ENCODE measurements at places on chromosomes 12 and 14.

GRCh38 chr14:75831455-75831854 lies 150.3 kb downstream of the TGFB3 start:
- H3K4me3 ChIP-seq, result no peak overlapping the region
- no peaks in the 10 kb centered on the region for H3K36me3 ChIP-seq
- no peak overlapping the region for H3K27ac ChIP-seq
- no peak for DNase-seq
- no peaks in the 10 kb centered on the region for H3K4me1 ChIP-seq

- H3K4me3 ChIP-seq, result no peak overlapping the region
These were observed 232.4 kb downstream of the RGS6 start for GRCh38 chr14:72164420-72165228.

GRCh38 chr14:76491172-76491930 lies 115.4 kb downstream of the ESRRB start:
- no peak overlapping the region for H3K27ac ChIP-seq
- no peaks in the 10 kb centered on the region for H3K4me1 ChIP-seq
- H3K36me3 ChIP-seq, result no peaks in the 10 kb centered on the region

- no peak overlapping the region for H3K4me3 ChIP-seq
- H3K4me1 ChIP-seq, result no peaks in the 10 kb centered on the region
- no peak overlapping the region for H3K27ac ChIP-seq
- no peaks in the 10 kb centered on the region for H3K27me3 ChIP-seq
- H3K36me3 ChIP-seq, result no peaks in the 10 kb centered on the region
- DNase-seq, result no peak
These were observed 222.5 kb upstream of the CNTN1 start for GRCh38 chr12:40469736-40470135.

GRCh38 chr12:67302162-67302561 lies 33.0 kb downstream of the CAND1 start:
- DNase-seq, result no peak
- H3K4me1 ChIP-seq, result no peaks in the 10 kb centered on the region
- no peak overlapping the region for H3K27ac ChIP-seq
- no peaks in the 10 kb centered on the region for H3K27me3 ChIP-seq

GRCh38 chr12:112285600-112286401 lies 96.4 kb downstream of the HECTD4 start:
- no peaks in the 10 kb centered on the region for H3K27me3 ChIP-seq
- no peaks in the 10 kb centered on the region for H3K4me1 ChIP-seq
- H3K4me3 ChIP-seq, result no peak overlapping the region
- no peaks in the 10 kb centered on the region for H3K36me3 ChIP-seq
- no peak for DNase-seq

GRCh38 chr12:16454481-16454880 lies 107.0 kb downstream of the MGST1 start:
- no peaks in the 10 kb centered on the region for H3K4me1 ChIP-seq
- no peaks in the 10 kb centered on the region for H3K36me3 ChIP-seq
- H3K27ac ChIP-seq, result no peak overlapping the region
- no peaks in the 10 kb centered on the region for H3K27me3 ChIP-seq
- no peak overlapping the region for H3K4me3 ChIP-seq

GRCh38 chr12:127280393-127281275 lies 986.3 kb upstream of the TMEM132C start:
- no peak overlapping the region for H3K27ac ChIP-seq
- no peak overlapping the region for H3K4me3 ChIP-seq
- no peaks in the 10 kb centered on the region for H3K27me3 ChIP-seq
- DNase-seq, result peak; percentile 49
- H3K4me1 ChIP-seq, result no peaks in the 10 kb centered on the region

DNA sequence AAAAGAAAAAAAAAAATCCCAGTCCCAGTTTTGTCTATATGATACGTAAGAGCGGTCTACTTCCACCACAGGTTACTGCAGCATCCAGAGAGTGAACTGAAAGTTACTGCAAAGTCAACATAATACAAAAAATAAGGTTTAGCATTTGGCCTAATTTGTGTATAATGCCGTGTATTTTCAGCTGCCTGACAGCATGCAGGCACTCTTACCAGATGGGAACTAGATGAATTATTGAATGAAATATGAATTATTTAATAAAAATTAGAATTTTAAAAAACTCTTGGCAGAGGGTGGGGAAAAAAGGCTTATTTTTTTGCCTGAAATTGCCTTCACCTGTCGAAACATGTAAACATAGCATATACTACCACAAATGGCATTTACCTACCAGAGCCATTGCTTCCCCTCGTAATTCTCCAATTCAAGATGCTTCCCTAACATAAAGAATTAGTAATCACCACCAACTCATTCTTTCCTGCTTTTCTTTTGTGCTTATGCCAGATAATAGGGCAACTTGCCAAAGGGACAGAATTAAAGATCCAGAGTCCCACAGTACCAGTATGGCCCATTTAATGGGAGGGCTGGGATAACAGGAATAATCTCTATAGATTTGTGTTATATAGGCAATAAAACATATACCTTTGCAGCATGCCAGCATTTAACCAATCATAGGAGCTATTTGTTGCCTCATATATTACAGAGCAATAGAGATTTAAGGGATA lies 31.1 kb downstream of the ATF7 start:
- no peak overlapping the region for H3K4me3 ChIP-seq
- no peak overlapping the region for H3K27ac ChIP-seq
- DNase-seq, result no peak
- no peaks in the 10 kb centered on the region for H3K4me1 ChIP-seq
- H3K27me3 ChIP-seq, result no peaks in the 10 kb centered on the region

GRCh38 chr14:40986655-40987054 lies 620.0 kb upstream of the LRFN5 start:
- no peak overlapping the region for H3K27ac ChIP-seq
- H3K36me3 ChIP-seq, result no peaks in the 10 kb centered on the region
- no peak overlapping the region for H3K4me3 ChIP-seq
- no peaks in the 10 kb centered on the region for H3K27me3 ChIP-seq

GRCh38 chr14:89767861-89768268 lies 186.7 kb downstream of the EFCAB11 start:
- no peaks in the 10 kb centered on the region for H3K27me3 ChIP-seq
- peak; percentile 70 for DNase-seq
- H3K27ac ChIP-seq, result peak overlapping the region; percentile 63
- H3K4me3 ChIP-seq, result no peak overlapping the region
- H3K4me1 ChIP-seq, result peaks cover 17% of the 10 kb centered on the region

GRCh38 chr12:123659996-123660727 lies 10.8 kb upstream of the TCTN2 start:
- H3K27me3 ChIP-seq, result no peaks in the 10 kb centered on the region
- DNase-seq, result no peak
- H3K4me1 ChIP-seq, result no peaks in the 10 kb centered on the region
- no peak overlapping the region for H3K4me3 ChIP-seq

- no peaks in the 10 kb centered on the region for H3K27me3 ChIP-seq
- H3K27ac ChIP-seq, result no peak overlapping the region
- no peak overlapping the region for H3K4me3 ChIP-seq
- H3K4me1 ChIP-seq, result no peaks in the 10 kb centered on the region
- H3K36me3 ChIP-seq, result no peaks in the 10 kb centered on the region
These were observed 205.4 kb downstream of the NAV3 start for GRCh38 chr12:78035901-78036606.

- H3K4me1 ChIP-seq, result no peaks in the 10 kb centered on the region
- no peak overlapping the region for H3K27ac ChIP-seq
- H3K36me3 ChIP-seq, result no peaks in the 10 kb centered on the region
- peak; percentile 8 for DNase-seq
- H3K27me3 ChIP-seq, result no peaks in the 10 kb centered on the region
These were observed 53.7 kb upstream of the INSM2 start for GRCh38 chr14:35480119-35480769.

- H3K36me3 ChIP-seq, result no peaks in the 10 kb centered on the region
- H3K27me3 ChIP-seq, result no peaks in the 10 kb centered on the region
- no peak for DNase-seq
- H3K4me3 ChIP-seq, result no peak overlapping the region
- H3K27ac ChIP-seq, result no peak overlapping the region
- no peaks in the 10 kb centered on the region for H3K4me1 ChIP-seq
These were observed 121.5 kb downstream of the RBM19 start for GRCh38 chr12:113844495-113845210.

DNA sequence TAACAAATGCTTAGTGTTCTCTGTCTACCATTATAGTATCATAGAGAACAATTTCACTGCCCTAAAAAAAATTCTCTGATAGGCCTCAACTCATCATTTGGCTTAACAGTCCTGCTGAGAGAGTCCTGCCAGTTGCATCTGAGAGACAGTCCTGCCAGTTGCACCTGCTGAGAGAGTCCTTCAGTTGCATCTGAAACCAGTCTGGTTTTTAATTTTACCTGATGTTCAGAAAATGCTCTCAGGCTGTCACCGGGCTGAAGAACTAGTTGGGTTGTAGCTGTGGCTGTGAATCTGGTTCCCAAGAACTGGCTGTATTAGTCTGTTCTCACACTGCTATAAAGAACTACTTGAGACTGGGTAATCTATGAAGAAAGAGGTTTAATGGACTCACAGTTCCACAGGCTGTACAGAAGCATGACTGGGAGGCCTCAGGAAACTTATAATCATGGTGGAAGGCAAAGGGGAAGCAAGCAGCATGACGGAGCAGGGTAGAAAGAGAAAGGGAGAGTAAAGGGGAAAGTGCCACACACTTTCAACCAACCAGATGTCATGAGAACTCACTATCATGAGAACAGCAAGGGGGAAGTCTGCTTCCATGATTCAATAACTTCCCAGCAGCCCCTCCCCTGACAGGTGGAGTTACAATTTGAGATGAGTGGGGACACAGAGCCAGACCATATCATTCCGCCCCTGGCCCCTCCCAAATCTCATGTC lies 51.6 kb downstream of the PRKCH start:
- no peaks in the 10 kb centered on the region for H3K27me3 ChIP-seq
- no peak for DNase-seq
- H3K36me3 ChIP-seq, result no peaks in the 10 kb centered on the region

DNA sequence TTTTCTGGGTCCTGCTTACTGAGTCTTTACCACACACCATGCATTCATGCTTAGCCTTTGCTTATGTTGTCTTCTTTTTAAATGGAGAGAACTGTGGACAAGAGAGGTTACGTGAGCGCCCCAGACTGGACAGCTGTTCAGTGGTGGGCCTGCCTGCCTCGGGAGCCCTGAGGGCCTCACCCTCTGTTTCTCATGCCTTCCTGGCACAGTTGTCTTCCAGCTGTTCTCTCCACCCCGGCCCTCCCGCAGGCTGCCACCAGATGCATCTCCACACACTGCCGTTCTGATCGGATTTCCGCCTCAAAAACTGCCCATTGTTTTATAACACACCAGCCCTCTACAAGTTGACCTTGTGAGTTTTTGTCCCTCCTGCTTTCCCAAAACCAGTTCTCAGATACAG lies 100.8 kb downstream of the SAMD4A start:
- H3K4me1 ChIP-seq, result no peaks in the 10 kb centered on the region
- H3K36me3 ChIP-seq, result no peaks in the 10 kb centered on the region
- no peak for DNase-seq
- no peak overlapping the region for H3K27ac ChIP-seq
- H3K4me3 ChIP-seq, result no peak overlapping the region
- H3K27me3 ChIP-seq, result no peaks in the 10 kb centered on the region

DNA sequence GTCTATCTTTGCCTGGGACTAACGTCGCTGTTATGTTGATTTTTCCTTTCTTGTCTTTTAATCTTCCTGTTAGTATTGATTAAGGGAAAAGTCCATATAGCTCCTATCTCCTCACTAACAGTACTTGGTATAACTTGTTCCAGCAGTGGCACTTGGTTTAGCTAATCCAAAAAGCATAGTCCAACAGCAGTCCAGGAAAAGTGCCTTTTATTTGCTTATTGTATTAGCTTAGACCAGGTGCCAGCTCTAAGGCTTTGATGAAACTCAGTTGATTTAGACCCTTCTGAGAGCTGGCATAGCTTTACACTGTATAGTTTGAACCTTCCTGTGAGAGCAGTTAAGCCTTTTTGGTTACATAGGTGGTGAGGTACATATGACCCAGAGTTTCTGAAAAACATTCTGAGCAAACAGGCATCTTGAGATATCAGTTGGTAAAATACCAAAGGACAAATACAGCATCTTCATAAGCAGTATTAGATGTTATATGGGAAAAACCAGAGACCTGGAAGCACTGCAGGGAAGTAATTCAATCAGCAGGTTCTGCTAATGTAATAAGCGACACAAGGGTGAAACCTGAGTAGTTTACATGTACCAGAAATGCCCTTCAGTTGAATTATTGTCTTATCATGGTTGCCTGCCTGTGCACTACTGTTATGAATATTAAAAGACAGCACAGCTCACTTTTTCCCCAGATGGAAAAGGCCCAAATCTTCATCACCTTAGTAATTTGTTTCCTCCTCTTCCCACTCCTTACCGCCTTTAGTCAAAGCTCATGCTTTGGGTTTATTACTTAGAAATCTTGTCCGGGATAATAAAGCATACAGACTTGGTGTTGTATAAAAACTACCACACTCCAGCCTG lies 13.0 kb downstream of the PELI2 start:
- no peaks in the 10 kb centered on the region for H3K36me3 ChIP-seq
- H3K4me1 ChIP-seq, result no peaks in the 10 kb centered on the region
- DNase-seq, result no peak
- no peak overlapping the region for H3K27ac ChIP-seq
- H3K27me3 ChIP-seq, result no peaks in the 10 kb centered on the region

- H3K4me3 ChIP-seq, result no peak overlapping the region
- H3K27ac ChIP-seq, result no peak overlapping the region
- H3K4me1 ChIP-seq, result no peaks in the 10 kb centered on the region
- no peak for DNase-seq
- H3K27me3 ChIP-seq, result no peaks in the 10 kb centered on the region
- no peaks in the 10 kb centered on the region for H3K36me3 ChIP-seq
These were observed 12.1 kb downstream of the FRMD6 start for GRCh38 chr14:51663783-51664326.

- H3K36me3 ChIP-seq, result no peaks in the 10 kb centered on the region
- no peak overlapping the region for H3K27ac ChIP-seq
- no peak overlapping the region for H3K4me3 ChIP-seq
These were observed 133.2 kb downstream of the ANO4 start for GRCh38 chr12:100927826-100928225.

GRCh38 chr12:128442096-128442495 lies 175.1 kb downstream of the TMEM132C start:
- no peak overlapping the region for H3K27ac ChIP-seq
- H3K27me3 ChIP-seq, result no peaks in the 10 kb centered on the region
- H3K36me3 ChIP-seq, result no peaks in the 10 kb centered on the region
- DNase-seq, result no peak

DNA sequence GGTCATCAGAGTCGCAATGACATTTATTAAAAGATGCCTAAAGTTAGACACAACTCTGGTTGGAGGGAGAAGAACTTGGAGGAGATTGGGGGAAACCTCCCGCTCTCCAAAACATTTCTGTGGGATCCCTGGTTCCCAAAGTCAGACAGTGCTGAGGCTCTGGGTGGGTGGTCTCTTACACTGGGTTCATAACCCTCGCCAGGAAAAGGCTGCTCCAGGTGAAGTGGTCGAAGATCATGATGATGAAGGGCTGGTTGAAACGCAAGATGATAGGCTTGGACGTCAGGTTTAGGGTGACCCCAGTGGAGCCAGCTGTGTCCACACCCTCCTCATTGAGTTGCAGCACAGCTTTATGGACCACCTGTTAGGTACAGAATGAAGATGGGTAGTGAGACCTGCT lies 11.2 kb upstream of the SERPINA10 start:
- H3K36me3 ChIP-seq, result no peaks in the 10 kb centered on the region
- H3K27me3 ChIP-seq, result no peaks in the 10 kb centered on the region
- H3K4me3 ChIP-seq, result no peak overlapping the region
- no peak overlapping the region for H3K27ac ChIP-seq

All from MM.1S (cell line).